Umbilical cord (tissue), 2 donors: ENCODE measurements at places on chromosomes 2 and 18.

- DNase-seq = peak; percentile 61
Measured at GRCh38 chr2:190545555-190546385, 11.2 kb upstream of the NEMP2 start.

DNA sequence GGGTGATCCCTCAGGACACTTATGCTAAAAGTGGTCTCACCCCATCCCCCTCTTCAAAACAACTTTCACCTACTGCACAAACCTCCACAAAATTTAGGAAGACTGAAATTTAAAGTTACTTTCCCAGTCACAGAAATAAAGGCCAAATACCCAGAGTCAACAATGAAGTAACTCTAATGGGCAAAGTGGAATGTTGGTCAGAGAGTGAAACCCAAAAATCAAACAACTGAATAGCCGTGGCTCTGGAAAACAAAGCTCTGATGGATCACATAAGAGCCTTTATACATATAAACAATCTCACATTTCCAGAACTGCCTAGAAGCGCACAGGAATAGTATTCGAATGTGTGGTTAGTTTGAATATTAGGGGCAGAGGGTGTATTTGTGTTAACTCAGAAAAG lies 4.7 kb downstream of the ACVR1 start:
- DNase-seq = no peak

GRCh38 chr2:152062125-152063091 lies 36.4 kb downstream of the CACNB4 start:
- peak; percentile 90 for DNase-seq

DNA sequence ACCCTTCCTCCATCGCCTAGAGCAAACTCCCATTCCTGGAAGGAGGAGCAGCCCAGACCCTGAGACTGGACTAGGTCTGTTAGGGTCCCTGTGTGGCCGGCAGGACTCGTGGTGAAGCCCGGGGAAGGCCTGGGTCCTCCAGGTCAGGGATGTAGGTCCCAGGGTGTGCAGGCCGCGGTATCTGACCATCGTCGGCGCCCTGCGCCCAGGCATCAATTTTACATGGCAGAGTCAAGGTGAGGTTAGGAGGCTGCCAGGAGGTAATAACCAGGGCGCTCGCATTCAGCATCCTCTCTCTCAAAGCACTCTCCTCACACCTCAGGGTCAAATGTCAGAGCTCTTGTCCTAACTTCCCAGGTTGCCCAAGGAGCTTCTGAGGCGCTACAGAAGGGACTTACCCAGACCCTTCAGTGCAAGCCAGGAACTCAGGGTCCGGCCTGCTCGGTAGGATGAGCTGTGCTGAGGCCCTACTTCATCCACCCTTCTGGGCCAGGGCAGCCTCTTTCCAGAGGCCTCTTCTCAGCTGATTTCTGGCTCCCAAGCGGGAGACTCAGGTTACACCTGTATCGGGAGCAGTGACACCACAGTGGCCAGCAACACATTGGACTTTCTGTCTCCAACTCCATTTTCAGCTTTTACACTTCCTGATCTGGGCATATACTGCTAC lies 628 bp downstream of the SH2D6 start:
- no peak for DNase-seq

DNA sequence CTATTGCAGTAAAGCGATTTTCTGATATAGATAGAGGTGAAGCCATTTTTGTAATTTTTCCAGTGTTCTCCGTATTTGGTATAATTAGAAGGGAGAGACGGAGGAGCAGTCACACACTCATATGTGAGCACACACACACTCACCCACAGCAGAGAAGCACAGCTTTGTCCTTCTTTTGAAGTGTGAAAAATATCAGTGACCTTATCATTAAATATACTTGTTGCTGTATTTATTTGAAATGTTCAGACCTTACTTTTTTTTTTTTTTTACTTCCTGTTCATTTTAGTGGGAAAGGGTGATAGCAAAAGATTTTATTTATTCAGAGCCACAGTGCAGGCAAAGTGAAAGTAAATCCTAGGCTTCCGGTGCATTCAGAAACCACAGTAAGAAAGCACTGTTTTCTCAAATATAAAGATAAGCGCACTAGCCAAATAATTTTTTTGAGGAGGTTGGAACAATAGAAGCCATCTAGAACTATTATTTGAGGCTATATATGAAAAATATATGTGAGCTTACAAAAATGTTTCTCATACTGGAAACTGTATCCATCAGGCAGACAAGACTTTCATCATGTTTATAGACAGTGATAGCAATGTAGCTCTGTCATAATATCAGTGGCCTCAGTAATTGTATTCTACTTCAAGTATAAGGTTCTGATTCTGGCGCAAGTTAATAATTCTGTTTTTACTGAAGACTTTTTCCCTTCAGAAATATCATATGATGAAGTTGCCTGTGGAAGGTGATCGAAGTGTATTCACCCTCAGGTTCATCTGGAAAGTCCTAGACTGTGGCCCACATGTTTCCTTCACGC lies 37.2 kb downstream of the TSHZ1 start:
- peak; percentile 59 for DNase-seq

GRCh38 chr2:48043746-48044145 lies 137.4 kb upstream of the FBXO11 start:
- no peak for DNase-seq

- DNase-seq = no peak
Measured at GRCh38 chr18:32439802-32440201, 30.9 kb downstream of the GAREM1 start.

DNA sequence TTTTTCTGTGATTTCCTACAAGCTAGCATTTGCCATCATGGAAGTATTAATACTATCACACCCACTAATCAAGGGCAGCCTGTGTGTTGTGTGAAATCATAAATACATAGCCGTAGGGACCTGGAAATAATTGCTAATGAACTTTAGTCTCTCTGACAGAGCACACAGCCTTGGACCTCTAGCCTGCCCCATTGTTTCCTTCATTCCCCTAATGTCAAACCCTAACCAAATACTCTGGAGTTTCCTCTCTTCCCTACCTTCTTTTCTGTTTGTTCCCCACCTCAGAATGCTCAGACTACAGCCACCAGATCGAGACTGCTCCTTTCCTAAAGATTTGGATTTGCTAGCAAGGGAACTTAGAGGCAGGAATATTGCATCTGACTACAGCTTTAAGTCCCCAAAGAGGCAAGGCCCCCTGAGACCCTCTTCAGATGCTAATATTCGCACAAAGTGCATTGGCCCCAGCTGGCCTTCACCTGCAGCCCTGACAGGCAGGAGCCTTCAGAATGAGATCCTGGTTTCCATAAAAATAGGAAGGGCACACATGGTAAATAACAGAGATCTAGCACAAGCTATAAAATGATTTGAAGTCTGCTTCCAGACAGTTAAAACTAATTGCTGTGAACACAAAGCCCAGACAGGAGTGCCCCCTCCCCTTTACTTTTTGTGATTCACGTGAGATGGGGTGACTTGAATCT lies 279.2 kb upstream of the DCC start:
- no peak for DNase-seq

DNA sequence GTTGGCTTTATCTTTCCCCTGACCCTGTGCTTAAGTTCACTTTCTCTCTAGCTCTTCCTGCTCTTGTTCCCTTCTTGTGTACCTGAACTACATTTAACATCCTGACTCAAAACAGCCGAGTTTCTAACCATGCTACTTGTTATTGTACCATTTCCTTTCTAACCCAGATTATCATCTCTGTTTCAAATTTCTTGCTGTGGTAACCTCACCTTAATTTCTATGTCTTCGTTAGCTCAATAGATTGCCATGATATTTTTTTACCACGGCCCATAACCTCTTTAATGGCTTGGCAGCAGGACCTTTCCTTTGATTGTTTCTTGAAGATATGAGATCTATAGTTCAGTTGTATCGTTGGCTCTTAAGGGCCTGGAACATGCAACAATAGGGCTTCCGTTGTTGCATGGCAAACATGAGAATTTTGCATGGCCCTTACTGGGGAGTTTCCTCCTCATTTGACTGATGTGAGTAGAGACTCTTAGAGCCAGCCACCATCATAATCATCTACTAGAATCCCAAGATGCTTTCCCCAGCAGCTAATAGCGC lies 11.1 kb downstream of the CFAP36 start:
- no peak for DNase-seq

DNA sequence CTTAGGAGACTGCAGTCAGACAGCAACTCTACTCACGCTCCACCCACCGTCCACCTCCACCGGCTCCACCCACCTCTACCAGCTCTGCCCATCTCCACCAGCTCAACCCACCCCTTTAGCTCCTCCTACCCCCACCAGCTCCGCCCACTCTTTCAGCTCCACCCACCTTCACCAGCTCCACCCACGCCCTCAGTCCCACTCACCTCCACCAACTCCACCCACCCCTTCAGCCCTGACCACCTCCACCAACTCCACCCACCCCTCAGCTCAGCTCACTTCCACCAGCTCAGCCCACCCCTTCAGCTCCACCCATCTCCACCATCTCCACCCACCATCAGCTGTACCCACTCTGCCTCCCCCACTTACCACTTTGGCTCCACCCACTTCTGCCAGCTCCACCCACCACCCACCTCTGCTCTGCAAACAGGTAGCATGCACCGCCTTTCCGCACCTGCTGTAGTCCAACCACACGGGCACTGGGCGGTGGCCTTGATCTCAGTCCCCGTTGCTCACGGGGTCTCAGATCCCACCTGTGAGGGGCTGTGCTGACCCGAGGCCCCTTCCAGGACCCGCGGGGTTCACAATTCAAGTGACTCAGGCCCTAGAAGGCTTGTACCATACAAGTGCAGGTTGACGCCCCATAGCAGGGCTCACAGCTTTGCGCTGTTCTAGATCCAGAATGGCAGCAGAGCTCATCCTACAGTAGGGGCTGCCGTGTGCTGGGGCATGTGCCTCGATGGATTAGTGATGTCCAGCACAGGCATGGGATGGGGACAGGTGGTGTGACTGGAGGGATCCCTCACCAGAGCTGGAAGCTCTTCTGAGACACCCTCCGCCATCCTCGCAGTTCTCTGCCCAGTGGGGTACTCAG lies 77.2 kb upstream of the OTOS start:
- DNase-seq = no peak

DNA sequence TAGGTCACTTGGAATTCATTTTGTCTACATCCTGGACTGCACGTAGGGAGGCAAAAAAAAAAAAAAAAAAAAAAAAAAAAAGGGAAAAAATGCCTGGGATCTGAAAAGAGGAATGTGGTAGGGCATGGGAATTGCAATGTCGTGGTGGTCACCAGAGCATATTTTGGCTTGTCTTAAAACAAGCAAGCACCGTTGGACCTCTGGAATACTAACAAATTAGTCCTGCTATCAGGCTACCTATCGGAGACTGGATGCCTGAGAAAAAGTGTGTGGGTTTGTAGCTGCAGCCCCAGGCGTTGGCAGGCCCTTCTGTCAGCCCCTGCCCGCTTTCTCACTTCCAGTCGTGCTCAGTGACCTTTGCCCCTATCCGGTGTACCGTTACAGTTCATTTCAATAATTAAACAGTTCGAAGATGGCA lies 588.5 kb upstream of the ZEB2 start:
- no peak for DNase-seq

GRCh38 chr2:6939071-6939470 lies 21.9 kb downstream of the RNF144A start:
- no peak for DNase-seq

- DNase-seq = no peak
Measured at GRCh38 chr2:223669453-223670225, 67.5 kb upstream of the SCG2 start.

GRCh38 chr2:169082995-169083394 lies 13.6 kb downstream of the DHRS9 start:
- no peak for DNase-seq

DNA sequence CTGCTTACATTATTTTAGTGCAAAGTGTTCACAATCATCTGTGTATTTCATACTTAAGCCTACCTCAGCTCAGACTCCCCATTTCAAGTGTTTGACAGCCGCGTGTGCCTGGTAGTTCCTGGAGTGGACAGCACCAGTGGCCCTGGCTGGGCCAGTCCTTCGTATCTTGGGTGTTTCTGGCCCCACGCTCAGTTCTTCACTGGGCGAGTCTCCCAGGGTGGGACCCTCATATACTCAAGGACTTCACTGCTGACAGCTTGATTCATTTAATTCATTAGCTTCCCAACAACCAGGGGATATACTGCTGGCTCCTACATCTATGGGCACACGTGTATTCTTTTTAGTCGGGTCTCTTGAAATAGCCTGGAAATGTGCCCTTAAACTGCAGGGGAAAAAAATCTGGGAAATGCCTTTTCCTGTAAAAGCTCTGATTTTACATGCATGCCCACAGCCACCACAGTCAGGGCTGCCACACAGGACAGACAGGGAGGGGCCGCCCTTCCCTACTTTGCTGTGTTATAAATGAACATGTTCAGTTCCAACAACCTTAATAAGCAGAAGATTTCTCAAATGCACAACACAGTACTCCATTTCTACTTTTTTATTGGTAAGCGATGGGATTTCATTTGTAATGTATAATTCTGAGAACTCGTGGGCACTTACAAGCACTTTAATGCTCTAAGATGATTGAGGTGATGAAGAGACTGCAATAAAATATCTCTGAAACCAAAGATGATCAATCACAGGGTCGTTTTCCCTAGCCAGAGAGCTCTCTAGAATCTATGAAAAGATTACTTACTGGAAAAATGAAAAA lies 205.5 kb upstream of the REV1 start:
- no peak for DNase-seq

DNA sequence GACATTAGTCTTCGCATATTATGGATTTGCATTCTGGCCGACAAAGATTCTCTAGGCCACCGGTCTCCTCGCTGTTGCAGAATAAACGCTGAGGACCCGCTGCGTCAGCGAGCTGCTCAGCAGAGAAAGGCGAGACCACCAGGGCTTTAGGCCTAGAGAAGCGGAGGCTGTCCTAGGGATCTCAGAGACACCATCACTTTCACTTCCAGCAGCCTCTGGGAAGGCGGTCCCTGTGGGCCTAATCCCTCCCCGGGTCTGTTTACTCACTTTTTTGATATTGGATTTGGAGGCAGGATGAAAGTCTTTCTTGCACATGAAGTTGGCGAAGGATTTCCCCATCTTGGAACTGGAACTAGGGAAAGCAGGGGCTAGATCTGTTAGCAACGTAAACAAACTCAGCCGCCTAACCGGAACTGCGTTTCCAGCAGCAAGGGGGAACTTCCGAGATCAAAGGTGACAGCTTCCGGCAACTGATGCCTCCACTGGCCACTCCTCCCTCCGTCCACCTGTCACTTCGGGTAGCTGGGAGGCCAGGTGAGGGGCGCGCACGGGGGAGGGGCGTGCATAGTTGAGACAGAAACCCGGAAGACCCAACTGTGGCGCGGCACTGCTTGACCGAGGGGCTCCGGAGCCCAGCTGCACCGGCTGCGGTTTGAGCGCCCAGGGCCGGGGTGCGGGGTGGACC lies at the start of gene SCRN3:
Gene SCRN3 (plus strand): TSS at position 447 of the 685 bp plus-strand sequence. CDS start 2,554 bp downstream, outside the sequence.
- peak; percentile 93 for DNase-seq
